T-helper 9 cell (primary cell): ENCODE measurements at places on chromosomes 13 and 19.

DNA sequence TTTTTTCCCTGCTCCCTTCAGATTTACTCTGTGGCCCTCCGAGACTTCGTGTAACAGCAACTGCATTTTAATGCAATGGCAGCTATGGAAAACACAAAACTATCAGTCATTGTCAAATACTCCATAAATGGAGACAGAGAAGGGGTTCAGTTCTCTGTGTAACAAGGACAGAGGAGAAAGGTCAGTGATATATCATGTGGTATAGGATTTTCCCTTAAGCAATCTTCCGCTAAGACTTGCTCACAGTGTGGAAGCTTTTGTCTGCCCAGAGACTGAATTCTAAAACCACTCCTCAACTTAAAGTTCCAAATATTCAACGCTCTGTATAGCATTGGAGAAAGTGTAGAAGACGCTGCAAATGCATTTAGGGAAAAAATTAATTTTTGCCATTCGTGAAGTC is 111.3 kb upstream of the EDNRB start:
- DNase-seq, result no peak

DNA sequence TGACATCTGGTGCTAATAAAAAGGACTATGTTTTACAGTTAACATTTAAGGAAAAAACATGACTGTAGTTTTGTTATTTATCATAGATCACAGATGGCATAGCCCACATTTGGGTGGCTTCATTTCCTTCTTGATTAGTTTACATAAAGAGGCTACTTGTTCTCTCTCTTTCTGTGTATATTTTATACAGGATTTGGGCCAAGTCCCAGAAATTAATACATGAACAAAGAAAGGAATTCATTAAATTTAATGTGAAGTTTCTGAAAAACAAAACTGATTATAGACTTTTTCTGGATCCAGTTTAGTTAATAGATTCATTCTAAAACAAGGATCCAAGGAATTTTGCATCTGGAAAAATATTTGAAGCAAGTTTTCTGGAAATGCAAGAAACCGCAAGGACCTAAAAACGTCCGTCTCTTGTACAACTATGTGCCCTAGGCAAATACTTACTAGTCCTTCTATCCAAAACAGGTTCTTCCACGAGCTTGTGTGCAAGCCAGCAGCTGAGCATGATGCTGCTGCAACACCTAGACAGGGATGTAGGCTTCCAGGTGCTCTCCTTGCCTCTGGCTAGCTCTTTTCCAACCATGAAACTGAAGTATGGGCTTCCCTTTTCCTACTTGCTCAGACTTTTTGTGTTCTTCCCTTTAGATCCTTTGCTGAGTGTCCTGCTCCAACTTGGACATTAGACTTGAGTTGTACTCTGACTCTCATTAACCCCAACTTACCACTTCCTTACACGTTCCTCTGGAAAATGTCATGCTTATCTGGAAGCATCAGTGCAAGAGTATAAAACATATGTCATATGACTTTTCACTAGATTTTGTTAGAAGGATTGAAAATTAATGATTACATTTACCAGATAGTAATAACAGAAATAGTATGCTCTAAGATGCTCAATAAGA is 161.5 kb upstream of the STARD13 start:
- DNase-seq, result no peak

DNA sequence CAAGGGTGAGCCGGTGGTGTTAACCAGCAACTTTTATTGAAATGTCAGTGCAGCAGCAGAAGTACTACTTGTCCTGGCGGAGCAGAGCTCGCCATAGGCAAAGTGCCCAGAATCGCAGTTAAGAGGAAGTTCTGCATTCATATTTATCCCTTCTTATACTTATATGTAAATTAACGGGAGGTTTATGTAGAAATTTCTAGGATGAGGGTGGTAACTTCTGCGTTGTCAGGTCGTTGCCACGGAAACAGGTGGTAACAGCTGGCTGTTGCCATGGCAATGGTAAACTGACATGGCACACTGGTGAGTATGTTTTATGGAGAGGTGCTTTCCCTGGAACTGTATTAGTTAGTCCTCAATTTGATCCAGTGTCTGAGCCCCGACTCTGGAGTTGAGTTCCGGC is 2494.9 kb upstream of the PCDH20 start:
- DNase-seq, result no peak

GRCh38 chr13:31955741-31956140 is 75.8 kb upstream of the FRY start:
- no peak for DNase-seq
